ENCODE measurements at places on chromosomes 1 and 21.

DNA sequence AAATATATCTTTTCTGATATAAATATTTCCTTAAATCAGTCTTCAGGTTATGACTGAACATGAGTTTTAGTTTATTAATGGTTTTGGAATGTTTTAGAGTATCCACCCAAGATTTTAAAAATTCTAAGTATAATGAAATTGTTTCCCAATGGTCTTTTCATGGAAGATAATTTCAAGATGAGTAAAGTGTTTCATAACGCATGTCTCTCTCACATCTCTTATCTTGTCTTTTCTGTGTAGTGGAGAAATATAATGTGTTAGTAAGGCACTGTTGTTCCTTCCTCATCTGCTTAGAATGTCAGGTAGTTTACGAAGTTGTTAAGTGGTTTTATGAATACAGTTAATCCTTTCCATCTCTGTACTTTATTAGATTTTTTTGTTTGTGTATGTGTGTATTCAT lies 49.6 kb downstream of the PLA2G4A start:
- DNase-seq: no peak

DNA sequence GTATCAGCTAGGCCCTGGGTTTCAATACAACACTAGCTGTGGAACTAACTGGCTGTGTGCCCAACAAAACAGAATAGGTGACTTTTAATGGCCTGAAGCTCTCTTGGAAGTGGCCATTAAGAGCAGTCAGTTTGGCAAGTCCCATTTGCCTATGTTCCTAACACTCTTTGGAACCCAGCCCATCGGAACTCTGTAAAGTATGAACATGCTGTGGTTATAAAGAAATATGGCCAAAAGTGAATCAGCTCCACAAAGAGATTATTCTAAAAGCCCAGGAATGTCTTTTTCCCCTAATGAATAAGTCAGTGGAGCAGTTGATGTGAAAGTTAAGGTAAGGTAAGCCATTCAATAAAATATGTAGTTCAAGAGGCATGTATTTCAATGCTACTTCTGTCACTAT lies 223.7 kb upstream of the ADAMTS5 start:
- no peak for DNase-seq

DNA sequence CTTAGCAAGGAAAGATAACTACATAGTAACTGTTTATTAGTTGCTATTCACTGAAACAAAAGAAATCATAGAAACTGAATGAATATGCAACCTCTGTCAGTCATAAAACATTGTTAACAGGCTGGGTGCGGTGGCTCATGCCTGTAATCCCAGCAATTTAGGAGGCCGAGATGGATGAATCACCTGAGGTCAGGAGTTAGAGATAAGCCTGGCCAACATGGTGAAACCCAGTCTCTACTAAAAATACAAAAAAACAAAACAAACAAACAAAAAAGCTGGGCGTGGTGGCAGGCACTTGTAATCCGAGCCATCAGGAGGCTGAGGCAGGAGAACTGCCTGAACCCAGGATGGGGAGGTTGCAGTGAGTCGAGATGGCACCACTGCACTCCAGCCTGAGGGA lies 44.1 kb downstream of the CRB1 start:
- DNase-seq: no peak

DNA sequence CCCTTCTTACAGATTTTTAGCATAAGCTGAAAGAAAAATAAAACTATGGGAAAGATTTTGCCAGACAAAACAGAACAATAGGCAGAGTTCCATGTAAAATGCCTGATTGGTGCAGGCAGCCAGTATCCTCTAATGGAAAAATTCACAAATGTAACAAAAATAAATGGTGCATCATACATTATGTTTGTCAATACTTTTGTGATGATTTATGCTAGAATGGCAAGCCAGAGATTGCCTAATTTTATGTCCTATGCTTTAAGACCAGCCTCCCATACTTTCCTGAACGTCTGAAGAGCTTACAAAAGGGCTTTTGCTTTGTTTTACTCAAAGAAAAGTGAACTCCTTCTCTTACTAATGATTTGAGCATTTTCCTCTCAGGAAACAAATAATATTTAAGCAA lies 81.5 kb upstream of the KCNJ15 start:
- no peak for DNase-seq

GRCh38 chr1:52414942-52415341 lies 10.5 kb downstream of the PRPF38A start:
- DNase-seq: no peak
